Activated CD4-positive, alpha-beta T cell treated with anti-CD3 and anti-CD28 coated beads, Interleukin-2, amount 10 ng/mL, durations not matched to agents 7 days and 5 days (primary cell): ENCODE measurements at places on chromosomes 4 and X.

DNA sequence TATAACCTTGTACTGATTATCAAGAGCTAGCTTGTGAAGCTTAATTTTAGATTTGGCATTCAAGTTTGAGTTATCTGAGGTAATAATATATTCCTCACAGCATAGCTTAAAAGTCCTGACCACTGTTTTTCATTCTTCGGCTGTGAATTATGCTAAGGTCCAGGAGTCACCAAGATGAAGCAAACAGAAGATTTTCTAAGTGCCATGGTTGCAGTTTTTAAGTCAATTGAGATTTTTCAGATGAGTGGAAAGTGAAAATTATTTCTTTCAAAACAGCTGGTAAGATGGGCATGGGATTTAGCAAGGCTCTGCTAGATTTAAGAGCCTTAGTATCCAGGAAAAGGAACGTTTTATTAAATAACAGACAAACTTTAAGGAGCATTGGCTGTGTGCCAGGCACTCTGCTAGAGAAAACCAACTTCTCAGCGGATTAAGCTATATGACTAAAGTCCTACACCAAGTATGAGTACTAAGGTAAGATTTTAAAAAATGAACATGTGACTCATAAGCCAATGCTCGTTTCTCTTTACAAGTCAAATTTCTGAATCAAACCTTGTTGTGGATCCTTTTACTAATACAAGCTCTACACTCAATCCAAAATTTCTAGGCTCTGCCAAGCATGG, 149.9 kb upstream of the IL15 start:
- no peak for DNase-seq

GRCh38 chrX:47956016-47956415, 47.8 kb downstream of the ZNF182 start:
- DNase-seq: no peak

DNA sequence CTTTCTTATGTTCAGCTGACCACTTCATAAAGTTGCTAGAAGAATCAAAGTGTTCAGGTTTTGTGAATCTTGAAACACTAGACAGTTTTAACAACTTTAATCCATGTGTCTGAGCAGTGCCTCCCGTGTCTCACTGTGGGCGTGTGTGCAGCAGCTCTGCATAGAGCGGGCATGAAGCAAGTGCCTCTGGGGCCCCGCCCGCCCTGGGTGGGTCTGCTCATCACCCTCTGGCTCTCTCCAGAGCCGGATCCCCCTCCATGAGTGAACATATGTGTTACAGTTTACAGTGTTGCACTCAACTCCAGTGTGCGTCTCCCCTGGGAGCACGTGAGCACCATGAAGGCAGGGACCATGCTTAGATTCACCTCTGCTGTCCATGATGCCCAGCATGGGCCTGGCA, 37.6 kb upstream of the CRMP1 start:
- no peak for DNase-seq

- DNase-seq: no peak
Measured at GRCh38 chr4:4667622-4668081, 125.8 kb upstream of the STX18 start.

DNA sequence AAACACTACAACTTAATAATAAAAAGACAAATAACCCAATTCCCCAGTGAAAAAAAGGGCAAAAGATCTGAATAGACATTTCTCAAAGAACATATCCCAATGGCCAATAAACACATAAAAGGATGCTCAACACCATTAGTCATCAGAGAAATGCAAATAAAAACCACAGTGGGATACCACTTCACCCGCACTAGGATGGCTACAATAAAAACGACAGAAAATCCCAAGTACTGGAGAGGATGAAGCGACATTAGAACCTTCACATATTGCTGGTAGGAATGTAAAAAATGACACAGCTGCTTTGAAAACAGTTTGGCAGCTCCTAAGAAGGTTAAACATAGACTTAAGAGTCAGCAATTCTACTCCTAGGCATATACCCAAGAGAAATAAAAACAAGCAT, 140.6 kb upstream of the ARX start:
- DNase-seq: no peak

- no peak for DNase-seq
Measured at GRCh38 chr4:88697141-88697540, 488 bp downstream of the NAP1L5 start.

GRCh38 chrX:3585719-3586118, 127.7 kb downstream of the PRKX start:
- DNase-seq: no peak
